Stimulated activated CD8-positive, alpha-beta memory T cell treated with anti-CD3 and anti-CD28 coated beads, Interleukin-12 subunit alpha, Interleukin-12 subunit beta, amount 100 ng/mL, for 4 hours (primary cell): ENCODE measurements at places on chromosomes 2 and 18.
A peak's percentile ranks its signal among the peaks of the same experiment; 100 is the strongest.

DNA sequence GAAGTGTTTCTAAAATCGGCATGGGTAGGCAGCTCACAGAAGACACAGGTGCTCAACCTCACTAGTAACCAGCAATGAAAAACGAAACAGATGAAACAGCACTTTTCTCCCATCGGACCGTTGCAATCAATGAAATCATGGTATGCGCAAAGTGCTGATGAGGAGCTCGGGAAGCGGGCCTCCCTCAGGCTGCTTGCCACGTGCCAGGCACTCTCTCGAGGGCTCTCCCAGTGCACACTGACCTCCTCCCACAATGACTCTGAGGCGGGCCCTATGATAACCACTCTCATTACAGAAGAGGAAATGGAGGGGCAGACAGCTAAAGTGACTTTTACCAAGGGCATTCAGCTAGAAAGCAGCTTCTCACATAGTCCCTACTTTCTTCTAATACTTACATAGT is 3.8 kb upstream of the ANKRD23 start:
- no peak for DNase-seq

GRCh38 chr2:193476171-193476800 is 1281.6 kb upstream of the TMEFF2 start:
- DNase-seq = no peak

DNA sequence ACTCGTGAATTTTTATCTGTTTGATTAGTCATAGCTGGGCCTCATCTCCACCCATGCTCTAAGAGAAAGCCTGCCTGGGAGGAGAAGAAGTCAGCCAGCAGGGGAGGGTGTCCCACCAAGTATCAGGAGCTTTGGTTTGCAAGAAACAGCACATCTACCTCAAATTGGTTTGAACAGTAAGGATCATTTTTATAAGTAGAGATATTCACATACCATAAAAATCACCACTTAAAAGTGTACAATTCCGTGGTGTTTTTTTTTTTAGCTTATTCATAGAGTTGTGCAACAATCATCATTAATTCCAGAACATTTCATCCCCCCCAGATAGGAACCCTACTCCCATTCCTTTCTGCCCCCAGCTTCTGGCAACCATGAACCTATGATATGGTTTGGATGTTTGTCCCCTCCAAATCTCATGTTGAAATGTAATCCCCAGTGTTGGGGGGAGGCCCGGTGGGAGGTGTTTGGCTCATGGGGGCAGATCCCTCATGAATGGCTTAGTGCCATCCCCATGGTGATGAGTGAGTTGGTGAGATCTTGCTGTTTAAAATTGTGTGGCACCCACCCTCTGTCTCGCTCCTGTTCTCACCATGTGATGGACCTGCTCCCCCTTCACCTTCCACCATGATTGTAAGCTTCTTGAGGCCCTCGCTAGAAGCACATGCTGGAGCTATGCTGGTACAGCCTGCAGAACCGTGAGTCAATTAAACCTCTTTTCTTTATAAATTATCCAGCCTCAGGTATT is 36.2 kb upstream of the HS6ST1 start:
- DNase-seq = no peak

GRCh38 chr2:227570615-227571014 is 28.1 kb upstream of the SCYGR2 start:
- no peak for DNase-seq

DNA sequence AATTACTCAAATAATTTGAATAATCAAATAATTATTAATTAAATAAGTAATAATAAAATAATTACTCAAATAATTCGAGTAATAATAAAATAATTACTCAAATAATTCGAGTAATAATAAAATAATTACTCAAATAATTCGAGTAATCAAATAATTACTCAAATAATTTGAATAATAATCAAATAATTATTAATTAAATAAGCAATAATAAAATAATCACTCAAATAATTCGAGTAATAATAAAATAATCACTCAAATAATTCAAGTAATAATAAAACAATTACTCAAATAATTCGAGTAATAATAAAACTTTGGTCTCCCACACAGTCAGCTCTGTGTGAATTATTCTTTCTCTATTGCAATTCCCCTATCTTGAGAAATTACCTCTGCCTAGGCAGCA is 30.0 kb upstream of the LINC00305 start:
- no peak for DNase-seq

DNA sequence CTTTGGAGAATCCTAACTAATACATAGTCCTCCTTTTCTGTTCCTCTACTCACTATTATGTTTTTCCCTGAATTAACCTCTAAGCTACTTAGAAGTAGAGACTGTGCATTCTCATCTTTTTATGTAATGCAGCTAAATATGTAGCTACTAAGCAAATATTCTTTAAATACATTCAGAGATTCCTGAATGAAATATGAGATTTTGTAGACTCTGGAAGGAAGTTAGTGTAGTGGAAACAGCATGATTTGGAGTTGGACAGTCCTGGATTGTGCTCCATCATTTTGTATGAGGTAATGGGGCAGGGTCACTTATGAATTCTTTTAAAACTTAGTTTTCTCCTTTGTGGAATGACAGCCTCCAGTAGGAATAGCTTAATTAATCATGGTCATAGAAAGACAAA is 24.7 kb upstream of the NT5C1B start:
- DNase-seq = no peak

DNA sequence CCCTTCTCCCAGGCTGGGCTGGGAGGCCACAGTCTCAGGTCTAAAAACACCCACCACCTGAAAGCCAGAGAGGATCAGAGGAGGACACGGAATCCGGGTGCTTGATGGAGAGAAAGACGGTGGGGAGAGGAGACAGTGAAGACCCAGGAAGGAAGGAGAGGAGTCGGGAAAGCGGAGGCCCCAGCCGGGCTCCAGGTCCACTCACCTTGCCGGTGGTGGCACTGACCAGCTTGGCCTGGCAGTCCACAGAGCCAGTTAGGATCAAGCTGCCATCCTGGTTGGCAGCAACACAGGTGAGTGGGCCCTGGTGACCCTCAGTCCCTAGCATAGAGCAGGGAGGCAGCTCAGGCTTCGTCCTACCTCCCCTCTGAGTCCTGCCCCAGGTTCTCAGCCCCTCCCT is 4.3 kb downstream of the AAMP start:
- no peak for DNase-seq

GRCh38 chr2:158936978-158937377 is 31.5 kb upstream of the TANC1 start:
- DNase-seq = no peak

- DNase-seq = no peak
Measured at GRCh38 chr2:149652526-149652925, 65.0 kb upstream of the MMADHC start.

- DNase-seq = no peak
Measured at GRCh38 chr18:73563901-73564472, 583.6 kb downstream of the FBXO15 start.

GRCh38 chr2:8125741-8126711 is 555.8 kb upstream of the ID2 start:
- no peak for DNase-seq

- peak; percentile 70 for DNase-seq
Measured at GRCh38 chr2:127386764-127387654, 766 bp downstream of the MAP3K2 start.

DNA sequence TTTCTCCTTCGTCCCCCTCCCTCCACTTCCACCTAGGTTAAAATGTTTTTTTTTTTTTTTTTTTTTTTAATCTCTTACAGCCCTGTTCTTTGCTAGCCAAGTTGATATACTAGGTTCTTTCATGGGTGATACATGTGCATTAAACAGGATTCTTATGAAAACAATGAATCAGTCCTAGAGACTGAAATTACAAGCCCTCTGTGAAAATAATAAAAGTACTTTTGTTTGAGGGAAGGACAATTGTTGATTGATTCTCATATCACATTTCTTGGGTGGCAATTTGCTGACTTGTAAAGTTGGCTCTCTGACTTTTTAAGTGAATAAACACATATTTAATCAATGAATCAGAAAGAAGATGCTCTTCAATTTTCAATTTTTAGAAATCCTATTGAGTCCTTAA is 639.9 kb downstream of the LRP1B start:
- no peak for DNase-seq

DNA sequence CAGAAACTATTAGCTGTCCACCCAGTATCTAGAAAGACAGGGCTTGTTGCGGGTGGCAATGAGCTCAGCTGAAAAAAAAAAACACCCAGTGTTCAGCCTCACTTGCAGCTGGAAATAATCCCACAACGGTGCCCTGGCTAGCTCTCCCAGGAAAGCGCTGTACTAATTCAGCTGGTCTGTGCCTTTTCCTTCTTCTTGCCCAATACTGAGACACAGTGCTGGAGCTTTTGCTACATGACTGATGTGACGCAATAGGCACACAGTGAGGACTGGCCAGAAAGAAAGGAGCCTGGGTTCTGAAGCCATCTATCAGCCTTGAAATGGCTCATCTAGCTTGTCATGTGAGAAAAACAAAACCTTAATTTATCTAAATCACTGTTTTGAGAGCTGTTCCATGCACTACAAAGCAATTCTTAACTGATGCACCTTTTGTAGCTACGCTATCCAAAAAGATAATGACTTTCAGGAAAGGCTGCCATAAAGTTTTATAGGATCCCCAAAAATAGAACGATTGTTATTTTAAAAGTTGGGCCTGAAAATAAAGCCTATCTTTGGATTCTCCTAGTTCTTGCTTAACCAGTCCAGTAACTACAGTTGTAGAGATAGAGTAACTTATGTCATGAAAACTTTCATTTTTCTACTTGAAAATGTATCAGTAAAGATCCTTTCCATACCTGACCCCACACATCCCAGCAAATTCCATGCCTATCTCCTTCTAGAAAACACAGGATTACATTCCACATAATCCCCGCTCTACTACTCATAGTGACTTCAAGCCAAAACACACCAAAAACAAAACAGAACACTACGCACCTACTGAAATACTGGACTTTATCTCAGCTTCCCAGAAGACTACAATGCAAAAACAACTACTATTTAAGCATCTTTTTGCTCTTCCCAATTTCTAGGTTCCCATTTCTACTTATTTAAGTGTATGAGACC is 15.9 kb downstream of the KIDINS220 start:
- DNase-seq = no peak

- DNase-seq = peak; percentile 13
Measured at GRCh38 chr2:180125245-180125962, 118.3 kb upstream of the CWC22 start.

GRCh38 chr18:38923540-38923939 is 1357.9 kb upstream of the CELF4 start:
- no peak for DNase-seq

GRCh38 chr2:39865751-39866150 is 86.7 kb upstream of the THUMPD2 start:
- no peak for DNase-seq

DNA sequence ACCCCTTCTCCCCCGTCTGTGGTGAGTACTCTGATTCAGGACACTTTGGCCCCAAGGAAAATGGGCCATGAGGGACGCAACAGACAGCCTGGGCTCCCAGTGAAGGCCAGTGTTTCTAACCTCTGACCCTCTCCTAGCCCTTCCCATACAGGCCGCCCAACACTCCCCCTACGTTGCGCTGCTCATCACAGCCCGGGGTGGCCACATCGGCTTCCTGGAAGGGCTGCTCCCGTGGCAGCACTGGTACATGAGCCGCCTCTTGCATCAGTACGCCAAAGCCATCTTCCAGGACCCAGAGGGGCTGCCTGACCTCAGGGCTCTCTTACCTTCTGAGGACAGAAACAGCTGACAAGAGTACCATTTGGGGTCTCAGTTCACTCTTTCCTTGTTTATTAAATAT is 4.0 kb downstream of the PREB start:
- no peak for DNase-seq

- no peak for DNase-seq
Measured at GRCh38 chr18:52190631-52191030, 149.4 kb upstream of the DCC start.

DNA sequence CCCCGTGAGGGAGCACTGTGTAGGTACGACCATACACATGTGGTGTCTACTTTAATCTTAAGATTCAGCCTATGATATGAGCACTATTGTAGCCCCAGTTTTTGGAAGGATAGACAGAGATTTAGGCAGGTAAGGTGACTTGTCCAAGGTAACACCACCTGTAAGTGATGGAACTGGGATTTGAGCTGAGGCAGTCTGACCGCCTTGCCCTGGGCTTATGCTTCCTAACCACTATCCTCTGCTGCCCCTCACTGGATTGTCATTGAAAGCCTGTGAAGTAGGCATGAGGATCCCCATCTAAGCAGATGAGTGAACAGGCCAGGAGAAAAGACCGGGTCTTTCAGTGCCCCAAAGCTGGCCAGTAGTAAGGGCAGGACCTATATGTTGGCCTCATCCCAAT is 343.8 kb downstream of the CYRIA start:
- no peak for DNase-seq

GRCh38 chr2:117717072-117717471 is 97.4 kb upstream of the DDX18 start:
- DNase-seq = no peak

- no peak for DNase-seq
Measured at GRCh38 chr2:190627448-190628412, 21.2 kb upstream of the NAB1 start.

- no peak for DNase-seq
Measured at GRCh38 chr2:178811045-178811444, 3.8 kb upstream of the TTN start.

DNA sequence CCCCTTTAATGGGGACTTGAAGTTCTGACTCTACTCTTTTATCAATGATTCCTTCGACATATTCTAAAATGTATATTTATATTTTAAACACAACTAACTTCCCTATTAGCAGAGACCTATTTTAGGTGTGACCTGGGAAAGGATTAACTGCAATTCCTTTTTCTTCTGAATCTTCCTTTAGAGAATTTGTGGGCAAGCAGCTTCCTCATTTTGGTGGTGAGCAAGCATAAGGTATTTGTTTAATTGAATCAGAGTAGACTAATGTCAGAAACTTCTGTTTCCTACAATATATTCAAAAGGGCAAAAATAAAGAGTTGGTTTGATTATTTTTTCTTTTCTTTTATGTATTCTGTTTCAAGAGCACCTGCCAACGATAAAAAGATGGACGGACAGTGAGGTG is 237.0 kb downstream of the IKZF2 start:
- no peak for DNase-seq
